ENCODE measurements at places on chromosomes 16 and 17. TPM values are rescaled to one million over a fixed set of nuclear protein-coding genes. Genes with fewer than 3 reads are reported as not detected.
A peak's percentile ranks its signal among the peaks of the same experiment; 100 is the strongest.

Gene ZNF629
- total RNA-seq, result 7.2 TPM

DNA sequence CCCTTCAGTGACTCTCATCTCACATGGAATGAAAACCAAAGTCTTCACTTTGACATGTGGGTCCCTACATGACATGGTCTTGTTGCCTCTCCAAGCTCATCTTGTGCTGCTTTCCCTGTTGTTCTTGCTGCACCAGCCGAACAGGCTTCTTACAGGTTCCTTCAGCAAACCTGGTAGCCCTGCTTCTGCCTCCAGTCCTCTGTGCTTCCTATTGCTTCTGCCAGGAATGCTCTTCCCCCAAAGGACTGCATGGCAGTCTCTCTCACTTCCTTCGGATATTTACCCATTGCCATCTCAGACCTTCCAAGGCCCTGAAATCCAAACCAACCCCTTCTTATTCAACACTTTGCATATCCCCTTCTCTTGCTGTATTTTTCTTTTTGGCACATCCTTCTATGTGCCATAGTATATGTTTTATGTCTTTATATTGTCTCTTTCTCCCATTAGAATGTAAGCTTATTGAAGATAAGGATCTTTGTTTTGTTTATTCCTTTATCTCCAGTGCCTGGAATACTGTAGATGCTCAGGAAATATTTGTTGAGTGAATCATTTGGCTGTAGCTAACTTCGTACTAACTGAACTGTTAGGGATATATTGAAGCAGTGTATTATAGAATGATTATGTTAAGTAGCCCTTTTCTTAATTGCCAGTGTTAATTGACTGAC lies 57.9 kb upstream of the SLC12A3 start:
- DNase-seq, result no peak

GRCh38 chr16:74747716-74748615 lies 26.7 kb downstream of the FA2H start:
- DNase-seq, result no peak

Gene CPHXL2
- not detected for total RNA-seq

DNA sequence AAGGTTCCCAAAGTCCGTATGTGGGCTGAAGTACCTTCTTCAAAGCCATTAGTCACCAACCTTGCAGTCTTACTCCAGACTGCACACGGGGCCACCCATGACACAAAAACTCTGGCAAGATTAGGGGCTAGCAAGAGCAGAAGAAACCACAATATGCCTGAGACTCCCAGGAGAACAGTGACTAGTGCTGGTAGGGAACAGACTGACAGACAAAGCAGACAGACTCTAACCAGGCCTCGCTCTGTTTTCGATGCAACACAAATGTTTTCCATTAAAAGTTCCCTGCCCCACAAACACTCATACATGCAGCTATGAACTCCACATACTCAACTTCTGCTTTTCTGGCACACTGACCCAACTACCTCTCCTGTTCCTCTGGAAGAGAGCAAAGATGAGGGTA lies 102.2 kb downstream of the HIC1 start:
- DNase-seq, result no peak

- DNase-seq, result no peak
Measured at GRCh38 chr16:20939611-20940010, 39.0 kb downstream of the LYRM1 start.

Gene MARVELD3
- 2.1 TPM for total RNA-seq

Gene STARD3
- total RNA-seq, result 18.2 TPM

Gene CHD9NB
- total RNA-seq, result 3.4 TPM

GRCh38 chr17:27310565-27311110 lies 16.7 kb downstream of the WSB1 start:
- DNase-seq, result no peak

DNA sequence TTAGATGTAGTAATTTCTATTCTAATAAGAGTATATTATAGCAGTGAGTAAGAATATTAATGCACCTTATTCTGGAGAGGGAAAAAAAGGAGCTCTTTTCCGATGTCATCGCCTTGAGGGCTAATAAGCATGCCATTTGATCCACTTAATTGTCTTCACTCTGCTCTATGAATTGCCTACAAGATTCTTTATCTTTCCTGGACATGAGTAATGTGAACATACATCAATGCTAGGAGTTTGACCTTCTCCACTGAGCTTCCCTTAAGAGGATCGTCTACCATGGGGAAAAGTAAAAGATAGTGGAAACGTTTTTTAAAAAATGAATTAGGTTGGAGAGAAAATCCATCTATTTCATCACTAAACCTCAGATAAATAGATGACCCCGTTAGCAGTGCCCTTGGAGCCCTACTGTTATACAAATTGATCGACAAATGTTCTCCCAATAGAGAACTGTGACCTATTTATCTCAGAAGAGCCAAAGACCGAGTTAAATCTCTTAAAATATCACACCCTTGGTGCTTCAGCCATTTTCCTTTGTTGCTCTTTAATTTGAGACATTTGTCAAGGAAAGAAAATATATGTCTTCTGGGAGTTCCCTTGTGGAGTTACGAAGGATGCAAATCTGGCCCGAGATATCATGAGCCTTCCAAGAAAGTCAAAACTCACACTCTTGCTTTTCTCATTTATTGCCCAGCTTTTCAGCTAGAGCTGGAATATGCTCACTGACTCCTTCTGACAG lies 898.5 kb downstream of the KCNJ2 start:
- DNase-seq, result no peak

DNA sequence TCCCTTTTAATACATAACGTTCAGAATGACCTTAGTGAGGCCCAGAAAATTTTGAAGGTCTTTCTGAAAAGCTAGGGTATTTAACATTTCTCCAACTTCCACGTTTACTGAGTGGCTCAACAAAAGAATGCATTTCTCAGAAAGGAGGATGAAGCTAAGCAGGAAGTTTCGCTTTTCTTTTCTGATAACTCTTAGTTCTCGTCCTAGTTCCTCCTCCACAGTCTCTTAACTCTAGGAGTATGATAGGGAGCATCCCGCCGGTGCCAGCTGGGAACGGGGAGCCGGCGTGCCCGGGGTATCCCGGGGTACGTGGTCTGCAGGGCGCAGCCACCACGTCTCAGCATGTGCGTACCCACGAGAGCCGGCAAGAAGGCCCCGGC lies 363 bp downstream of the KARS1 start:
- no peak for DNase-seq

DNA sequence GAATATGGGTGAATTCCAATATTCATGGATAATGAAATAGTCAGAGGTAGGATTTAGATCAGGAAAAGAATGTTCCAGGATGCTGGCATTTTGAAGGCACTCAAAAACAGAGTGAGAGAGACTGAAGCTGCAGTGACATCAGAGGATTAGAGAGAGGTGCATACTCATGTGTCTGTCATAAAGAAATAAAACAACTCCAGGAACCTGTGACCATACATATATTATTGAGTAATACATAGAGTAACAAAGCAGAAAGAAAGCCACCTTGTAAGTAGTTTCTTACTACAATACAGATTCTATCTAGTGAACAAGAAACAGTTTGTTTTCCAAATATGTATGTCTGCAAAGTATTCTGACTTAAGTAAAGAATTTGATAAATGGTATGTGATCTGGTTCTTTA lies 62.3 kb upstream of the PHOSPHO1 start:
- DNase-seq, result no peak

- no peak for DNase-seq
Measured at GRCh38 chr17:72517413-72518158, 396.8 kb downstream of the SOX9 start.

GRCh38 chr17:34118564-34118963 lies 136.5 kb upstream of the CCL2 start:
- no peak for DNase-seq

GRCh38 chr17:80839970-80840369 lies 151.7 kb upstream of the CHMP6 start:
- DNase-seq, result no peak

DNA sequence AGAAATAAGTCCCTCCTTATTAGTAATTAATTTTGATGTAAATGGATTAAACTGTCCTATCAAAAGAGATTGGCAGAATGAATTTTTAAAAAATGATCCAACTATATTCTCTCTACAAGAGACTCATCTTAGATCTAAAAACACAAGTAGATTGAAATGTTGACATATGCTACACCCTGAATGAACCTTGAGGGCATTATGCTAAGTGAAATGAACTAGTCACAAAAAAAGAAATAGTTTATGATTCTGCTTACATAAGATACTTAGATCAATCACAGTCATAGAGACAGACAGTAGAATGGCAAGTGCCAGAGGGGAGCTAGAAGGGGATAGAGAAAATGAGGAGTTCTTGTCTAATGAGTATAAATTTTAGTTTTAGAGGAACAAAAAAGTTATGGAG lies 849.8 kb downstream of the CDH11 start:
- DNase-seq, result no peak

DNA sequence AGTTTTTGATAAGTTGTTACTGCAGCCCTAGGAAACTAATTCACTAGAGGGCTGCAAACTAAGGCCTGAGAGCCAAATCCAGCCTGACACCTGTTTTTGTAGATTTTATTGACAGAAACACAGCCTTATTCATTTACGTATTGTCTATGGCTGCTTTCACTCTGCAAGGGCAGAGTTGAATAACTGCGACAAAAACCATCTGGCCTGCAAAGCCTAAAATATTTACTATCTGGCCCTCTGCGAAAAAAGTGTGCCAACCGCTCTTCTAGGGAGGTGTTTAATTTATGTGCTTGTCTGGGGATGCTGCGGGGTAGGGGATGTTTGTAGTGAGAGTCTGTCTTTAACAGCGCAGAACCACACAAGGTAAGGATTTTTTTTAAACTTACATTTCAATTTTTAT lies 165.0 kb upstream of the RBFOX1 start:
- peak; percentile 2 for DNase-seq

GRCh38 chr17:80006339-80006720 lies 29.3 kb downstream of the TBC1D16 start:
- DNase-seq, result no peak

Gene ATP2C2
- total RNA-seq, result 5.0 TPM

DNA sequence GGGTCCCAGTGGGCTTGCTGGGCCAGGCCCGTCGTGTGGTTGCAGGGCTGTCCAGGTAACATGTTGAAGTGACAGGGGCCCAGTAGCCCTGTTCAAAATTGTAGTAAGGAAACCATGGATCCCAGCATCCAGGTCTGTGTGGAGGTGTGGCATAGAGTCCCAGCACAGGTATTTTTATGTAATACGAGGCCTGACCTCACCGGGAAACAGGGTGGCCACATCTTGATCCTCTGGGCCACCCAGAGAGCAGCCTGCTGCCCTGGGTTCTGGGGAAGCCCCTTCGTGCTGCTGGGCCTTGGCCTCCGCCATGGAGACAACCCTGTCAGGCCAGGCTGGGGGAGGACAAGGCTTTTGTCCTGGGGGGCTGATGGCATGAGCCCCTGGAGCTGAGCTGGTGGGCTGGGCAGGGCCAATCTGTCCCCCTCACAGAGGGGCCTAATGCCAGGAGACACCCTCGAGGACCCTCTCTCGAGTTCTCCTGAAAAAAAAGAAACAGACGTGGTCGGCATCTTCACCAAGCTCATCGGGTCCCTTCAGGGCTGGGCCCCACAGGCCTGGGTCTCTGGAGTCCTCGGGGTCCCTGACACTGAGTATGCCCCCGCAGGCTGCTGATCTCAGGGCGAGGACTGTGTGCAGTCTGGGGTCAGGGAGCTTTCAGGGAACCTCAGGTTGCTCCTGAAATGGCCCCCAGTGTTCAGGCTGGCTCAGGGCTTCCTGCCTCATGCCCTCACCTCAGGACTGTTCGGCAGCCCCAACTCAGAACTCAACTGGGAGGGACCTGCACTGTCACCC lies 47.8 kb downstream of the TNFRSF13B start:
- DNase-seq, result no peak

DNA sequence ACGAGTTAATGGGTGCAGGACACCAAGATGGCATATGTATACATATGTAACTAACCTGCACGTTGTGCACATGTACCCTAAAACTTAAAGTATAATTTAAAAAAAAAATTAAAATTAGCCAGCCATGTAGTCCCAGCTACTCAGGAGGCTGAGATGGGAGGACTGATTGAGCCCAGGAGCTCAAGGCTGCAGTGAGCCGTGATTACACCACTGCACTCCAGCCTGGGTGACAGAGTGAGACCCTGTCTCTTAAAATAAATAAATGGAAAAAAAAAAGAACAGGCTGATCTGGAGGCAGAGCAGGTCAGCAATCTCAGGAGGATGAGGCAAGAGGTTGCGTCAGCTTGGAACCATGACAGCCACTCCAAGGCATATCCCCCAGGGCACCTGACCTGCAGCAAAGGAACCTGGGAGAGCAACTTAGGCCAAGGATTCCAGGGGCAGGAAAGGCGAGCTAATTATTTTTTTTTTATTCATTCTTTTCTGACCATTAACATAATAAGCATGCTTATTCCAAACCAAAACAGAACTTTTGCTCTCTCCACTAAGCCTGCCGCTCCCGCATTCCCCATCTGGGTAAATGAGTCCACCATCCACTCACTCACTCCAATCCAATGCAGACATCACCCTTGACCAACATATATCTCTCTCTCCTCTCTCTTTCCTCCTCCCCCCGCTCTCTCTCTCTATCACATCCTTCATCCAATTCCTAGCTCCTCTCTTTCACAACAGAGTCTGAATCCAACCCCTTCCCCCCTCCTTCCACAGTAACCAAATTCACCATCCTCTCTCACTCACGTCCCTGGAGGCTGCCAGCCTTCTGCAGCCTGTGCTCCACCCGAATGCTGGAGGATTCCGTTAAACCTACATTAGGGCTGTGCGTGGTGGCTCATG lies 47.7 kb downstream of the TK2 start:
- no peak for DNase-seq

Gene PRAC2
- 2.1 TPM for total RNA-seq

DNA sequence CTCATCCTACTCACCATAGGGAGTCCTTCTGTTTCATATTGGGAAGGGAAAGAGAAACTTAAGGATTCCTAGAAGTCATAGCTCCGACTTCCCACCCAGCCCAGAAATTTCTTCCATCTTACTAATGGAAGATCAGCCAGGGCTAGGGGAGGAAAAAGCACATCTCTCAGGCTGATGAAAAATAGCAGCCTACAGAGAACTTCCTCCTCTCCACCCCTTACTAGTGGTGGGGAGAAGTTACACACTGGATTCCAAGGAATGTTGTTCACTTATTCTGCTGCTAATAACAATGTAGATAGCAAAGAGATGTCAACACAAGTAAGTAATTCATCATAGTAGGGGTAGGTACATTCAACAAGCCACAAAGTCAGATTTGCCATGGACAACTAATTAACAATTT lies 94.4 kb downstream of the SPACA3 start:
- DNase-seq, result no peak

DNA sequence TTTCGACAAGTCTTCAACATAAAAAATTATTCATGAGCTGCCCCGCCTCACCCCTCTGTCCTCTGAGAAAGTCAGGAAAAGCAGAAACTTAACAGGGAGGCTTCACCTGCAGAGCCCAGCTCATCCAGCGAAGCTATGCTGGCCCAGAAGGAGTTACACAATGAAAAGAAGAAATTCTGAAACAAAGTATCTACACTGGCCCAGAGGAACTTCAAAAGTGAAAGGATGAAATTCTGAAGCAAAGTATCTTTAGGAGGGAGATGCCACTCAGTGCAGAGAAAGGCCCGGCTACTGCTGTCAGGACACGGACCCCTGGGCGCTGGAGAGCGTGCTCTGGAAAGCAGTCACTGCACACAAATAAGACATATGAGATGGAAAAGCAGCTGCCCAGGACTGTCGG lies 1.6 kb downstream of the GALNS start:
- DNase-seq, result no peak

Gene DRC3
- total RNA-seq, result 3.6 TPM
